T follicular helper cell (primary cell): ENCODE measurements at places on chromosomes 3 and 15.

DNA sequence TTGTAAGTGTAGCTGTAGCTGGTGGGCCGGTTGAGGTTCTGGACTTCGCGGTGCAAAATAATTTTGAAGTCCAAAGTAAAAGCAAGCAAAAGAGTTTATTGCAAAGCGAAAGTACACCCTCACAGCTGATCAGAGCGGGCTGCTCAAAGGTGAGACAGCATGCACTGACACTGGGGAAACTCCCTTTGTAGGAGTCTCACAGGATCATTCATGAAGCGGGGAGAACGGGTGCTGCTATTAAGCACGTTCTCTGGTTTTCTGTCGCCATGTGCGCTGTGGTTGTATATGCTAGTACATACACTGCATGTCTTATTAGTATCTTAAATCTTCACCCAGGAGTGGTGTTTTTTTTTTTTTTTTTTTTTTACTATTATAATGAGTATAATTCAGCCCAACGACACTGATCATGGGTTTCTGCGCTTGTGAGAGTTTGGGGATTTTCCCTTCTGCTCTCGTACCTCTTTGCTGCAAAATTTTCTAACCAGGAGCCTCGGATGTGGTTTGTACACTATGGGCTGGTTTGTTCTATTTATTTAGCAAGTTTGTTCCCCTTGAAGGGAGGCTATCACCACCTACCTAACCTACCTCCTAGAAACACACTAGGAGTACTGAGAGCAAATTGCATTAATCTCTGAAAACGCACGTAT lies 1.4 kb upstream of the AP4E1 start:
- peak; percentile 70 for DNase-seq

DNA sequence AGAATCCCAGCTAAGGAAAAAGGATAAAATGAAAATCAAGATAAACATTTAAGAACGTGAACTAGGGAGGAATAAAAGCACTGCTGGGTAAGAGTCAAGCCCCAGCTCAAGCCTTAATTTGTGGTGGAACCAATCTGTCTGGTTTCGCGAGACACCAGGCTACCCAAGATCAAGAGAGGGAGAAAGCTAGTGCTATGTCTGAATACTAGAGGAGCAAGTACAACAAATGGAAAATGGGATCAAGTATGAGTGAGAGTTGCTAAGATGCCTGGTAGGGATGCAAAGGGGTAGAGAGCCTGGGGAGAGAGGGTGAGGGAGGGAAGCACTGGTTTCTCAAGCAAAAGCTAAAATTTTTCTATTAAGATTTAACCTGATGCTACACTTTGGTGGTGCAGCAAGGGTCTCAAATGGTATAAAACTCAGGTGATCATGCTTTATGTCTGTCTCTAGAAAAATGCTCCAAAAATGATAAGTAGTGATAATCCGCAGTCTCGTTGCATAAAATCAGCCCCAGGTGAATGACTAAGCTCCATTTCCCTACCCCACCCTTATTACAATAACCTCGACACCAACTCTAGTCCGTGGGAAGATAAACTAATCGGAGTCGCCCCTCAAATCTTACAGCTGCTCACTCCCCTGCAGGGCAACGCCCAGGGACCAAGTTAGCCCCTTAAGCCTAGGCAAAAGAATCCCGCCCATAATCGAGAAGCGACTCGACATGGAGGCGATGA lies 1.7 kb upstream of the SETD5 start:
- DNase-seq = no peak

DNA sequence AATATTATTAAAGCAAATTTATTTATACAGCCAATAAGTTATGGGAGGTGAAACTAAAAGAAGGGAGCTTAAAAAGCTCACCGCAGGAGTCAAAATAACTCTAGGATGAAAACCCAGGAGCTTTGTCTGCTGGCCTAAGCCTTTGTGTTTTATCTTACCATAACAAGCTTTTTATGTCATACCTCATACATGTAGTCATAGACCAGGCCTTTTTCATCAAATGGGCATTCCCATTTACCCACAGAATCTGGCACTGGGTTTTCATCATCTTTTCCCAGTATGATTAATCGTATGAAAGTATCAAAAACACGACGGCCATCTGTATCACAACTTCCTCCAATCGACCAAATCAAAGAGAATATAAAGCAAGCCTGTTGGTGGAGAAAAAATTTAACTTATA lies 122.8 kb downstream of the DNAH12 start:
- no peak for DNase-seq

GRCh38 chr3:105647047-105647446 lies 221.8 kb downstream of the CBLB start:
- DNase-seq = no peak

DNA sequence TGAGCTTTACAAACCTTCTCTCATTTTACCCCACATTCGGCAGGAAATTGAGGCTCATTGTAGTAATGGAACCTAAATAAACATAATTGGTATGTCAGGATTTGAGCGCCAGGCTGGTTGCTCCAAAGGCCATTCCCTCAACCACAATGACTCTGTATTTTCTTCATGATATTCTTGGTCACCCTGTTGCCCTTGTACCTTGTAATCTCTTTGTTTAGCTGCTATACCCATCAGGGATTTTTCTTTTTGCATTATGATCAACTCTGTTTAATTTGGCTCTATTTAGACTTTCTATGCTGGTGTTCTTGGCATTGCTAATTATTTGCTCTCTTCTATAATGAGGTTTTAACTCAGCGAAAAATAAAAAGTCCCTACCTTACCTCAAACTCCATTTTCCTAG lies 29.8 kb downstream of the DUOX2 start:
- no peak for DNase-seq

DNA sequence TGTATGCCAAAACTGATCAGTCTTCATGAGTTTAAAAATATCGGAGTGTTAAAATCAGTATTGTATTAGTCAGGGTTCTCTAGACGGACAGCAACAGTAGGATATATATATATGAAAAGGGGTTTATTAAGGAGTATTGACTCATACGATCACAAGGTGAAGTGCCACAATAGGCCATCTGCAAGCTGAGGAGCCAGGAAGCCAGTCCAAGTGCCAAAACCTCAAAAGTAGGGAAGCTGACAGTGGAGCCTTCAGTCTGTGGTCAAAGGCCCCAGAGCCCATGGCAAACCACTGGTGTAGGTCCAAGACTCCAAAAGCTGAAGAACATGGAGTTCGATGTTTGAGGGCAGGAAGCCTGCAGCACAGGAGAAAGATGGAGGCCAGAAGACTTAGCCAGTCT lies 391.0 kb upstream of the CADM2 start:
- DNase-seq = no peak

DNA sequence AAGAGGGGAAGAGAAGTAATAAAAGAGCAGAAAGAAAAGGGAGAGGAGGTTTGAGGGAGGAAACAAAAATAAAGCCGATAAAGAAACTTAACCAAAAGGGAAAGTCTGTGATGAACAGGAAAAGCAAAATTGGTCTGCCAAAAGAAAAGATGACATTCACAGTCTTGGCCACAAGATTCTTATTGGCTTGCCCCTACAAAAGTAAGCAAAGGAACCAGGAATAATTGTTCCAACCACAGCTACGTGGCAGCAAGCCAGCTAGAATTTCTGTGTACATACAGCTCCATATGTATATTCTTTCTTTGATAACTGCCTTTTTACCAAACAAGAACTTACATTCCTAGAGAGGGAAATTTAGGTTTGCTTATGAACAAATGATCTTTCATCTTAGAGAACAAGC lies 79.6 kb downstream of the MLH1 start:
- no peak for DNase-seq

GRCh38 chr3:148075771-148076716 lies 621.7 kb upstream of the AGTR1 start:
- no peak for DNase-seq

DNA sequence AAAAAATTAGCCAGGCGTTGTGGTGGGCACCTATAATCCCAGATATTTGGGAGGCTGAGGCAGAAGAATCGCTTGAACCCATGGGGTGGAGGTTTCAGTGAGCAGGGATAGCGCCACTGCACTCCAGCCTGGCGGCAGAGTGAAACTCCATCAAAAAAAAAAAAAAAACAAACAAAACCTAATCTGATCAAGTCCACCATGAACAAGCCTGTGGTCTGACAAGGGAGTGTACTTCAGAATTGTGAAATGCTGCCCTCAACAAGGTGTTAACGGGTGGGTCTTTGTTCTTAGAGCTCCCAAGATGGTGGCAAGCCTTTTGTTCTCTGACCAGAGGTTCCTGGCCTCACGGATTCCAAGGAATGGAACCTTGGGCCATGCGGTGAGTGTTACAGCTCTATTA lies 24.2 kb upstream of the SLC30A4 start:
- DNase-seq = no peak

GRCh38 chr3:5238545-5238944 lies 51.0 kb downstream of the EDEM1 start:
- no peak for DNase-seq

DNA sequence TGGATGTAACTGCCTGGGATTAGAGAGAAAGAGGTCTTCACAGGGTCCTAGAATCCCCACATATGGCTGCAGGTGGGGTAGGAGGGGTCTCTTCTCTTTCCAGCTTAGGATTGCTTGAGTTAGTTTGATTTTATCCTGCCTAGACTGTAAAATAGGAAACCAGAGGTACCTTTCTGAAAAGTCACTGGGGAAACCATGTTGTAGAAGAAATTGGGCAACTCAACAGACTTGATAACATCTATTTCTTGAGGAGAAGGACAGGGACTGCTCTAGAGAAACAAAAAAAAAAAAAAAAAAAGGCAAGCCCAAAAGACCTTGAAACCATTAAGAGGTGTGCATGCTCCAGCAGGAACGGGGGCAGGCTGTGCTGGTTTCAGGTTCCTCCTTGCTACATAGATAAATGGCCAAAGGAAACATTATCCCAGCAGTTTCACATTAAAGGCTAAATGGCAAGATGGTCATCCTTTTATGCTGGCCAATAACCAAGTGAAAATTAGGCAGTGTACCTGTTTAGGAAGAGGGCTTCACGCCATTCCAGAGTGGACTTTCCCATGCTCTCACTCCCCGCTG lies 116.1 kb downstream of the ALDH1A2 start:
- DNase-seq = no peak

DNA sequence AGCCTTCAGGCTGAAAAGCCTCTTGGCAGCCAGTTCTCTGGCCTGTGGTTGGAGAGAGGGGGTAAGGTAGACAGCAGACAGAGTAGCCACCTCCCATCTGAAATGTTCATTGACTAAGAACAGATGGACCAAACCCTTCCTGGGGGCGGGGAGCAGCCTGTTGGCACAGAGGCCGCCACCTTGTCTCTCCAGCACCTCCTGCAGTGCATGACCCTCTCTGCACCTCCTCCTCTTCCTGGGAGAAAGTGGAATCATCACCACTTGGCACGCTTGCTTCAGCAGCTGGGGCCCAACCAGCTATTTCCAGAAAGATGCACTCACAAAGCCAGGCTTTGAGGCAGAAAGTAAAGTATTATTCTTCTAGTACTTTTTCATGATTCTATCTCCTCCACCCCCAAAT lies 313.4 kb upstream of the CHRM5 start:
- no peak for DNase-seq

DNA sequence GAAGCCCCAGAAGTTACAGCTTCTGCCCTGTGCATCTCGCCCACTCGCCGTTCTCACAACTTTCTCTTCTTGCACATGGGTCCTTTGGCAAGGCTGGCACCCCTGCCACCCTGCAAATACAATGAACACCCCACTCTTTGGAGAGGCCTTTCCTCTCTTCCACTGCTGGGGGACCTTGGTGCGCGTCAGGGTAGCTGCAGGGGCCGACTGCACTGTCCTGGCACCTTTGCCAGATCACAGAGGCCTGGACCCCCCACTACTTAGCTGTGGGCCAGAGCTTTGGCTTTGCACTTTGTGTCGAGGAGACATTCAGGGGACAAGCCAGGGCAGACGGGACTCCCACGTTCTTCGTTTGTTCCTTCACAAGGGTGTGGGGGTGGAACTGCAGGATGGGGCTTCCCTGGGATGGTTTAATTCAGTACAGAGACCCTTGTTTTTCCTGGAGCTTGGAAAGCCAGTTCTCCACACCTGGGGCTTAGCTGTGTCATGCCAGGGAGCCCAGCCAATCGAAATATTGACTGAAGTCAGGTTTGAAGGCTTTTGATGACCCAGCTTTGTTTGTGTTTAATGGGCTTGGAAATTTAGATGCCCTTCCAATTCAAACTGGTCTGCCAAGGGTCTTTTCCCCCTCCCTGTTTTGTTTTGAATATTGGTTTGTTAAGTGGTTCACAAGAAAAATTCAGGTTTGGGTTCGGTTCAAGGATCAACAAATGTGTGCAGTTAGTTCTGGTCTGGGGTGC lies 256.1 kb upstream of the TLE3 start:
- no peak for DNase-seq

DNA sequence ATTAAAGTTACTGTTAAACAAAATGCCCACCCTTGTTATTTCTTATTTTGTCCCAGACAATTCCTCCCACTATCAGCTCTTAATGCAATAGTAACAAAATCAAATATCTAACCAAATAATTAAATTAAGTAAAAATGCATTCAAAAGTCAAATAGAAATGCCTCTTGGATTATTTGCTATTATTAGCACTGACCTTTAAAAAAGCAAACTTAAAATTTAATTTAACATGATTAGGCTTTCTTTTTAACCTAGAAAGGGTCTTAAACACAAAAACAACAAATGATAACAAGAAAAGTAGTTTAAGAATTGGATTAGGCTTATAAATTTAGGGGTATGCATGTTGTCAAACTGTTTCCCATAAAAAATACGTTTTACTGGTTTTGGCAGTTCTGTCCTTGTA lies 159.8 kb downstream of the CBLB start:
- no peak for DNase-seq

DNA sequence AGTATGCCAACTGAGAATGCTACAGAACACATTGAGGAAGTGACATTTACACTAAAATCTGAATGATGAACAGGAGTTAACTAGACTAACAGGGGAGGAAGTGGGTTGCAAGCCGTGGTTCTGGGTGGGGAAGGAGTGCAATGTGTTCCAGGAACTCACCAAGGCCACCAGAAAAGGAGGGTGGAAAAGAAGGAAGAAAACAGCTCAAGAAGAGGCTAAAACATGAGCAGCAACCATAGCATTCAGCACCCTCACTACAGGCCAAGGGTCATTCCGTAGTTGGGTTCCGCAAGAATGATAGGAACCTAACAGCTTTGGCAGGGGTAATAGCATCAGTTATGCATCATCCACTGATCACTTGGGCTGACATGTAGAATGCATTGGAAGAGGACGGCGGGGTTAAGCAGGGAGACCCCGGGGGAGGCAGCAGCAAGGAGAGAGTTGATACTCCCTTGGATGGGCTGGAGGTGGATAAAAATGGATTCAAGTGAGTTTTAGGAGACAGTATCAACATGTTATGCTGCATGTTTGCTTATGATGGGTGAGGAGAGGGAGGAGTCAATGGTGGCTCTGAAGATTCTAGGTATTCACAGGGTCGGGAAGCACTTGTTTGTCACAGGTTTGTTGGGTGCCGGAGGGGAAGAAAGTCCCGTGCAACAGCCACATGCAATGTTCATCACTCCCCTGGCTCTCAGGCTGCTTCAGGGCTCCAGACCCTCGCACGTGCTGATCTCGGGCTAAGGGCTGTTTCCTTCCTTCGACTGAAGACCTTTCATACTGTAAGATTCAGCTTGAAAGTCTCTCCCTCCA lies 53.2 kb downstream of the LIPC start:
- DNase-seq = no peak

DNA sequence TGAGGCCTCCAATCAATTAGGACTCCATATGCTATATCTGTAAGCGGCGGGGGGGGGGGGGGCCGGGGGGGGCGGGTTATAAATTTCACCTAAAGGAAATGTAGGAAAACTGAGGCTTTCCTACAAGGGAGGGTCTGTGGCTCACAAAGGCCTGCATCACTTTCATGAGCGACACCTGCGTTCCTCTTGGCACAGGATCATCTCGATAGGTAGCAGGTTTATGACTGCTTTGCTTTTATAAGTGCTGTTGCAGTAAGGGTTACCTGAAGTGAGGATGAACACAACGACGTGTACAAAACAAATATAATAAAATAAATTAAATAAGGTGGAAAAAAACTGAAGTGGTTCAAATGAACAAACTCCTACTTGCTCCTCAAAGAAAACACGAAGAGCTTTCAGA lies 194.3 kb downstream of the FOXP1 start:
- no peak for DNase-seq
